Muscle of leg (tissue), 16 donors: ENCODE measurements at places on chromosomes 6 and 20. TPM values are rescaled to one million over a fixed set of nuclear protein-coding genes. Genes with fewer than 3 reads are reported as not detected.

GRCh38 chr20:34322267-34323105 lies 19.3 kb upstream of the AHCY start:
- H3K4me3 ChIP-seq, result no peak overlapping the region
- DNase-seq, result peak; percentile 11
- H3K27ac ChIP-seq, result no peak overlapping the region
- no peaks in the 10 kb centered on the region for H3K27me3 ChIP-seq

DNA sequence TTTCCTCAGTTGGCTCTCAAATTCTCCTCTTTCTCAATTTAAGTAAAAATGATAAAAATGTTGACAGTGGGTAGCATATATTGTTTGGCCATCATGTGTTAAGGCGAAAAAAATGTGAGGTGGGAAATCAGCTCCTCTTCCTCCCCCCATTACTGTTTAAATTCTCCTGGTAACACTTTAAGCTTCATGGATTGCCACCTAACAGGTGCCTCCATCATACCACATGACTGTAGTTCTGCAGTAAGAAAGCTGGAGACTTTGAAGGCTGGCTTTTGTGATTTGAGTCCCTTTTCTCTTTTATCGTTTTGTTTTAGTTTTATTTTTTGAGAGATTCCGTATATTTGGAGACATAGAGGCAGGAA lies 1.2 kb downstream of the ZFAND3 start:
- H3K27me3 ChIP-seq, result no peaks in the 10 kb centered on the region
- H3K4me3 ChIP-seq, result peak overlapping the region; percentile 54
- DNase-seq, result peak; percentile 44
- peaks cover 18% of the 10 kb centered on the region for H3K4me1 ChIP-seq

- H3K27ac ChIP-seq, result no peak overlapping the region
- H3K4me1 ChIP-seq, result peaks cover 35% of the 10 kb centered on the region
- H3K4me3 ChIP-seq, result no peak overlapping the region
- DNase-seq, result no peak
Observed at GRCh38 chr20:61662226-61662967, 403.3 kb downstream of the TAF4 start.

DNA sequence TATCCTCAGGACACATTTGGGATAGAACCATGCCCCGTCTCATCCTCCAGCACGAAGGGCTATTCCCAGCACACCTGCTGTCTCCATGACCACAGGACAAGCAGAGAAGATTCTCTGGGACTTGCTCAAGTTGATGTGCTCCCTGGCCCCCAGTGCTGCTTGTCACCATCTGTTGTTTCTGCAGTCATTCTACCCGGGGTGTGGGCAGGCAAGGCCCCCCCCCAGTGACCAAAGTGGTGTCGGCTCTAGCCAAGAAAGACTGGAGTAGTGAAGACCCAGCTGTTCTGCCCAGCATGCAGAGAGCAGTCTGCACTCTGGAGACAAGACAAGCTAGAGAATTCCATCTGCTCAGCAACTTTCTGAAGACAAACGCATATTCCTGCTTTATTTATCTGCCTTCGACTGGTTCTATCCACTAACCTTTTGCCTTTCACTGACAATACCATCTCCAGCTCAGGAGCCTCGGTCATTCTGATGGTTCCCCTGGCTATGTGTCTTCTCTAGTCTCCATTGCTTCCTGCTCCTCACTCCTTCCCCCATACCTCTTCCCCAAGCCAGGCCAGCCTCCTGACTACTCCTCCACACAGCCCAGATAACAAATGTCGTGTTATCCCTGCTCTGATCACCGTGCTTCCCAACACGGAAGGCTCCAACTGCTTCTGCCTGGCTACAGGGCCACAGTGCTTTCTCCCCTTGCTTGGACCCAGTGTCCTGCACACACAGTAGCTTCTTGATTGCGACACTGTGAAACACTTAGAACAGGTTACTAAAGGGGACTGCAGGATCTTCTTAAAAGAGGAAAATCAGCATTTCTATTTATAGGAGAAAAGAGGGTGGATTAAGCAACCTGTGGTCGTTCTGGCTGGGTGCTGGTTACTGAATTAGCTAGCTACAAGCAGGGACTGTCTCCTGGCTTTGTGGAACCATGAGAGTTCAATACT lies 86.7 kb upstream of the EMILIN3 start:
- H3K27me3 ChIP-seq, result no peaks in the 10 kb centered on the region
- peaks cover 24% of the 10 kb centered on the region for H3K4me1 ChIP-seq
- peaks cover 57% of the 10 kb centered on the region for H3K36me3 ChIP-seq
- peak; percentile 77 for DNase-seq

GRCh38 chr6:52399511-52400312 lies 20.4 kb upstream of the EFHC1 start:
- peak; percentile 52 for DNase-seq
- no peaks in the 10 kb centered on the region for H3K27me3 ChIP-seq
- H3K36me3 ChIP-seq, result peaks cover 15% of the 10 kb centered on the region

- no peak overlapping the region for H3K27ac ChIP-seq
- H3K4me1 ChIP-seq, result peaks cover 12% of the 10 kb centered on the region
Observed at GRCh38 chr6:43855247-43855646, 85.2 kb downstream of the VEGFA start.

DNA sequence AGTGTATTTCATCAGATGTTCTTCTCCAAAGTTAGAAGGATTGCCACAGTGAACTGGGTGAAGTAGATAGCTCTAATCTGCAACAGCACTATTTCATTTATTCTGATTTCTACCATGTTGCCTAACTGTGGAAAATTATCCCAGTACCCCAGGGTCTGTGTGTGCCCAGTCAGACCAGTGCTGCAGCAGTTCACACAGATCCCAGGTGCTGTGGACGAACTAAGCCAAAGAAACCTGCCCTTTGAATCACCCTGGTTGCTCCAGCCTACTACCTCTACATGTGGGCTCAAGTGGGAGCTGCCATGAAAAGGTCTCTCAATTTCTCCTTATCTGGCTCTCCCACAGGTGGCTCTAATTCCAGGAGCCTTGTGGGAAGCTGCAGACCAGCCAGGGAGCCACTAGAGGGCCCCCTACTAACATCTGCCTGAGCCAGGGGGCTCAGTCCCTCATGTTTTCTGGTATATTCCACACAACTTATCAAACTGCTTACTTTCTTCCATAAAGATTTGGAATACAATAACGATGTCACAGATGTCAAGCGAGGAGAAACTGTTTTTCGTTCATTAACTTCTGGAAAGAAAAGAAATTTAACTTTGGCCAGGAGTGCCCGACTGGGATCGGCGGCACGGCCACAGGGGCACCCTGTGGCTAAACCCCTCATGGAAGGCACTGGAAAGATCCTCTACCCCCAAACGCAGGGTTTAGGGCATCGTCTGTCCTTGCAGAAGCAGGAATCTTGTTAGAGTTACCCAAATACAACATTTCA lies 31.6 kb upstream of the LY86 start:
- H3K4me3 ChIP-seq, result no peak overlapping the region
- H3K27ac ChIP-seq, result no peak overlapping the region
- DNase-seq, result peak; percentile 56
- no peaks in the 10 kb centered on the region for H3K27me3 ChIP-seq
- no peaks in the 10 kb centered on the region for H3K36me3 ChIP-seq

- H3K4me3 ChIP-seq, result no peak overlapping the region
- H3K36me3 ChIP-seq, result no peaks in the 10 kb centered on the region
- no peak overlapping the region for H3K27ac ChIP-seq
Observed at GRCh38 chr6:78465059-78465634, 402.2 kb upstream of the IRAK1BP1 start.

- no peaks in the 10 kb centered on the region for H3K27me3 ChIP-seq
- H3K27ac ChIP-seq, result no peak overlapping the region
- no peaks in the 10 kb centered on the region for H3K4me1 ChIP-seq
- H3K4me3 ChIP-seq, result no peak overlapping the region
- DNase-seq, result no peak
Observed at GRCh38 chr6:65786815-65787214, 79.8 kb upstream of the EYS start.

DNA sequence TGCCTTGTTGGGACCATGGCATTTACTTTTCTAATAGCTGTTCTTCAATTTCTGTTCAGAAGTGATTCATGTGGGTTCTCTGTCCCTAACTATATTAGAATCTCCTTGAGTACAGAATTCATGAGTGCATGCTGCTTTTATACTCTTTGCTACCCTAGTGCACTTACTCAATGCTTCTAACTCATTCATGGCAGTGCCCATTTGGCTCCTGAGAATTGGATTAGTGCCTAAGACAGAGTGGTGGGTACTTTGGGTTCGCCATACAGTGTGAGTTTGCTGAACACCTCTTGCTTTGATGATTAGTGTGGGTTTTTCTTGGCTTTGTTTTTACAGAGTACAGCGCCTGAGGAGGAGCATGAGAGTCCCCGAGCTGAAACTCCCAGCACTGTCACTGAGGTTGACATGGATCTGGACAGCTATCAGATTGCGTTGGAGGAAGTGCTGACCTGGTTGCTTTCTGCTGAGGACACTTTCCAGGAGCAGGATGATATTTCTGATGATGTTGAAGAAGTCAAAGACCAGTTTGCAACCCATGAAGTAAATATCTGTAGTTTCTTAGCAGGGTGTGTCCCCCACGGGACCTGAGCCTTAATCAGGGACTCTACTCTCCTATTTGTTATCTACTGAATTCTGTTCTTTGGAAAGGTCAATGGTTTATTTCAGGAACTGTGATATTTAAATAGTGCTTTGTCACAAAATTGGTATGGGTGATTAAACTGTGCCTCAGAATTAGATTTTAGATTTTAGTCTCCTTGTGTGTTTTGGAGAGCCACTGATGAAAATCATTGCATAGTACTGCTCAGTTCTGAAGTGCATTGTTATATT lies 150.7 kb downstream of the UTRN start:
- no peaks in the 10 kb centered on the region for H3K4me1 ChIP-seq
- H3K36me3 ChIP-seq, result peaks cover 34% of the 10 kb centered on the region
- no peak overlapping the region for H3K27ac ChIP-seq
- DNase-seq, result no peak
- no peak overlapping the region for H3K4me3 ChIP-seq

- H3K4me1 ChIP-seq, result peaks cover 47% of the 10 kb centered on the region
- no peak for DNase-seq
- no peak overlapping the region for H3K4me3 ChIP-seq
- peaks cover 43% of the 10 kb centered on the region for H3K27me3 ChIP-seq
Observed at GRCh38 chr6:167682125-167682524, 144.6 kb upstream of the AFDN start.

DNA sequence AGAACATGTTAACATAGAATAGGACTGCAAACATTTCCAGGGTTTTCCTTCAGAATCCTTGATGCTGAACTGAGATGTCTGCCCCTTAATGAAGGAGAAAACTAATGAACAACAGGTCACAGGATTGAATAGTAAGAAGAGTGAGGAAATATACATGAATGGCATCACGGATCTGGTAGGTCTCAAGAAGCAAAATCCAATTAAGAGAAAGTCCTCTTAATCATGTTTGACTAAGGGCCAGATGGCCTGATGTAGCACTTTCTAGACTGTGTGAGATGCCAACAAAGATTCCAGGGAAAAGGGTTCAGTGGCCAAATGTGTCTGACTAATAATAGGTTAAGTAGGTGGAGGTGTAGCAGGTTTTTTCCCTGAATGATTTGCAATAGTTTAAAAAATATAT lies 13.7 kb upstream of the SHPRH start:
- H3K36me3 ChIP-seq, result no peaks in the 10 kb centered on the region
- H3K27ac ChIP-seq, result no peak overlapping the region
- no peak overlapping the region for H3K4me3 ChIP-seq
- no peak for DNase-seq
- no peaks in the 10 kb centered on the region for H3K27me3 ChIP-seq
- H3K4me1 ChIP-seq, result no peaks in the 10 kb centered on the region

DNA sequence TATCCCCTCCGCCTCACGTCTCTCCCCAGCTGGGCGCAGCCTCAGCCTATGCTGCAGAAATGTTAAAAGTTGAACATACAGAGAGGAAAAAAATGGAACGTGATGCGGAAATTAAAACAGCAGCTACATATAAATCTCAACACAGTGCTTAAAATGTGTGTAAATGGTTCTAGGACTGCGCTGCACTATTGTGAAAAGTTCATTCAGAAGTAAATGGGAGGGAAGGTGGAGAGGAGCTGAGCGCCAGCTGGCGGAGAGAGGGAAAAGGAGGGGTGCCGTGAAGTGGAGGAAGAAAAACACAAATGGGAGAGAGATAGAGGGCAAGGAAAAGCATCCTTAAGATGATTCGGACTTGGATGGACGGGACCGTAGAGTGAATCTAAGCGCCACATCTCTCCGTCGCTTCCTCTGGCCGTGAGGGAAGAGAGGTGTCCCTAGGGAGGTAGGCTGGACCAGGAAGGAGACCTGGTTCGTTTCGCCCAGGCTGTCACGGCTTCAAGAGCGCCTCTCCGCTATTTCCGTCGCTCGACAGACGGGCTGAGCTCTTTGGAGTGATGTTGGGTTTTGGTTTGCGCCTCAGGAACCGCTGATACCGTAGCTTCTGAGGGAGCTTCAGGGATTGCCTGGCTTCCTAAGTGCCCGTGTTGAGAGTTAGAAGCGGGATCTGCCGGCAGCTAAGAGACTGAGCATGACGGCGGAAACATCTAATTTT lies 113.7 kb downstream of the TRIM27 start:
- H3K4me1 ChIP-seq, result peaks cover 13% of the 10 kb centered on the region
- H3K4me3 ChIP-seq, result no peak overlapping the region
- peaks cover 78% of the 10 kb centered on the region for H3K27me3 ChIP-seq
- no peak for DNase-seq
- H3K27ac ChIP-seq, result no peak overlapping the region

DNA sequence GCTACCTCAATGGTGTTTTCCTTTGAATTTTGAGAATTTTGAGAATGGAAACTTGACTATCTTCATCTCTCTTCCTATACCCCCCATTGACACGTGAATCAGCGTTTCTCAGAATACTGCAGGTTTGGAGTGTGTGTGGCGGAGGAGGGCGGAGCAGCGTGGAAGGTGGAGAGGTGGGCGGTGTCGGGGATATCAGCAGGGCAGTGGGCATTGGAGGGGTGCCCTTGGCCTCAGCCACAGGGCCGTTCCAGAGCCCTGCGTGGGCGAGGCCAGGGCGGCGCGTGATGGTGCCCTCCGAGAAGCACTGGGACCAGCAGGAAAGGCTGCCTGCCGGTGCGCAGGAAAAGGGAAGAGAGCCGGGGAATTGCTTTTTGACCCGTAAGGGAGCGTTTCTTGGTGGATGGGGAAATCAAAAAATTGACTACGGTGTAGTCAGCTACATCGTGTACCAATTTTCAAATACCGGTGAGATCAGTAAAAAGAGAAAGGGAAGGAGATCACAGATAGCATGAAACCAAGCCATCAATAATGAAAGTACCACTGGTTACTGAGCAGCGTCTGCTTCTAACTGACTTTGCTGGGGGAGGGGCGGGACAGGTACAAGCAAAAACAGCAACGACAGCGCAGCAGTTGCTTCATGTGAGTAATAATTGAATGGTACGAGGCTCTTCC lies 82.7 kb upstream of the DUSP22 start:
- DNase-seq, result no peak
- no peaks in the 10 kb centered on the region for H3K4me1 ChIP-seq
- H3K27me3 ChIP-seq, result peaks cover 21% of the 10 kb centered on the region
- H3K4me3 ChIP-seq, result no peak overlapping the region
- no peaks in the 10 kb centered on the region for H3K36me3 ChIP-seq
- no peak overlapping the region for H3K27ac ChIP-seq

LY6G5B gene
- polyA plus RNA-seq, result 5.8 TPM

BHLHE23 gene
- not detected for polyA plus RNA-seq

TTK gene
- 8.3 TPM for polyA plus RNA-seq

COL9A3 gene
- polyA plus RNA-seq, result 6.4 TPM

PLEKHG1 gene
- polyA plus RNA-seq, result 20.5 TPM

VSX1 gene
- 0.12 TPM for polyA plus RNA-seq

TCF15 gene
- 5.4 TPM for polyA plus RNA-seq

EYS gene
- polyA plus RNA-seq, result 0.24 TPM

VWA7 gene
- polyA plus RNA-seq, result 1.5 TPM

PROKR2 gene
- polyA plus RNA-seq, result not detected
